Hepatic stellate cell (primary cell): ENCODE measurements at places on chromosomes 7 and 10.
A peak's percentile ranks its signal among the peaks of the same experiment; 100 is the strongest.

DNA sequence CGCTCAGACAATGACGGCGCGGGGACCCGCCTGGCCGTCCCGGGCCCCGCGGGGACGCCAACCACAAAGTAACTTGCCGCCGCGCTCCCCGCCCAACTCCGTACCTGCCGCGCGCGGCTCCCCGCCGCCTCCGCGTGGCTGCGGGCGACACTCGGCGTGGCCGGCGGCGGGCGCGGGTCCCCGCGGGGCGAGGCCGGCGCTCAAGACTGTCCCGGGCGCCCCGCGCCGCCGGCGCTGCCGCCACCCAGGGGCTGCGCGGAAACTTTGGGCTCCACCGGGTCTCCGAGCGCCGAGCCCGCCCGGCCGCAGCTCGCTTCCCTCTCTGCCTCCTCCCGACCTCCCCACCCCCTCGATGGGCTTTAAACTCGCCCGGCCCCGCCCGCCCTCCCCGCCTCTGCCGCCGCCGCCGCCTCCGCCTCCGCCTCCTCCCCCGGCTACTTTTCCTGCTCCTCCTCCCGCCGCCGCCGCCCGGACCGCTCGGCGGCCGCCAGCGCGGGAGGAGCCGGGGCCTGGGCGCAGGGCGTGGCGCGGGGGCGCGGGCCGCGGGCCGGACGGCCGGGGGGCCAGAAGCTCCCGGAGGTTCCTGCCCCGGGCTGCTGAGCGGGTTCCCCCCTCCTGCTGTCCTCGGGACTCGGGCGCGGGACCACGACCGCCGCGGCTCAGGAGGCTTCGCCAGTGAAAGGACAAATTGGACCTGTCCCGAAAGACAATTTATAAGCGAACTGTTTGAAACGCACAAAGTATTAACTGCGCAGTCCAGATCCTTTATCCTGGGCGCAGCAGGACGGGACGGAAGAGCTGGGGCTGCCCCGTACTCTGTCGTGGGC lies 10.6 kb upstream of the GRB10 start:
- DNase-seq, result peak; percentile 86

DNA sequence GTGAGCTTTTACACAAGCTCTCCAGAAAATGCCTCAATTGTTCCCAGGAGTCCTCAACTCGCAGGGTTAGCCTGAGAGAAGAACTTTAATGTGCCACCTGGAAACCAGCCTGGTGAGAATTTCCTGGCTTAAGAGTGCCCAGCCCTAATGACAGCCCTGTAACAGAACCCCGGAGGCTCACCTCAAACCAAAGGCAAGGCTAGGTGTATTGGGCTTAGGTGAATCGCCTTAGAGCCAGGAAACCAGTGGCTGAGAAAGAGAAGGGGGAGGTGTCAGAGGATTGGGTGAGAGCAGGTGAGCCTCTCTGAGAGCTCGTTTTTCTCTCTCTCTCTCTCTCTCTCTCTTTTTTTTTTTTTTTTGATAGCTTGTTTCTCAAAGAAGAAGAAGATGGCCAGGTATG lies 7.3 kb downstream of the OCM2 start:
- DNase-seq, result no peak

- DNase-seq, result no peak
These were observed 4.4 kb upstream of the CUZD1 start for GRCh38 chr10:122849900-122850605.

GRCh38 chr10:60340973-60341372 lies 48.7 kb downstream of the ANK3 start:
- DNase-seq, result no peak

- DNase-seq, result no peak
These were observed 131.6 kb downstream of the DIP2C start for GRCh38 chr10:557792-558328.

- no peak for DNase-seq
These were observed 356.3 kb downstream of the CXCL12 start for GRCh38 chr10:44028384-44029137.

DNA sequence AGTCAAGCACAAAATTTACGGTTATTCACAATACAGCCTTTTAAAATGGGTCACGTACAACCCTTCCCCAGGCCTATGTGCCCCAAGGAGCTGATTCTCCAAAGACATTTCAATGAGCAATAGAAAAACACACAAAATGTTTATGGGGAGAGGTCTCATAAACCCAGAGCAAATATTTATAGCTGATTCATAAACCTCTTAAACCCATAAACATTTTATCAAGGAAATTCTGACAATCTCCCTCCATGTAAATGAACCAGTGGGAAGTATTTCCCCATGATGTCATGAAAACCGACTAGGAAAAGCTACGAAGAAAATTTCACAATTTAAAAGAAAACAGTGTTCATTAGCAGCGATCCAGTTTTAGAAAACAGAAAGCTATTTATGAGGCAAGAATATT lies 36.0 kb downstream of the SFMBT2 start:
- DNase-seq, result no peak

DNA sequence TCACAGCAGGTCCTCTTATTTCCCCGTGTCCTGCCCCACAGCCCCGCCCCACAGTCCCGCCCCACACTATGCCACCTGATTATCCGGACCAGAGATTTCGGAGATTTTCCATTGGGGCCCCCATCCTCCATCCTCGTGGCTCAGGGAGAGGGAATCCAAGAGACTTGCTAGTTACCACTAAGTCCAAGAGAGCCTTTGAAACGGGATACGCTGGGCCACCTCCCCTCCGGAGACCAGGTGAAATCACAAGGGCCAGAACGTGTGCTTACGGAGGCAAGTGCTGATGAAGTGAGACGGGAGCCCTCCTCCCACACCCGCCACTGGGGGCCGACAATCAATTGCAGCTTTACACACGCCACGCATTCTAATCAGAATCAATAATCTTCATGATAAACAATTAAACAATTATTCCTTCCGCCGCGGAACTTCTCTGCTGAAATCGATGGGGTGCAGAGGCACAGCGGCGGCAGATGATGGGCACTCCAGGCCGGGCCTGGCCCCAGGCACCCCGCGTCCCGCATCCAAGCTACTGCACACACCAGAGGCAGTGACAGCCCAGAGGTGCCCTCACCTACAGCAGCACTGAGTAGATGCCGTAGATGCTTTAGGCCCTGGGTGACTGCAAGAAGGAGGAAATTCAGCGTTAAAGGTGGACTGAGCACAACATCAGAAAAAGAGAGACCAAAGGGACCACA lies 534.0 kb upstream of the FOXK1 start:
- no peak for DNase-seq

- DNase-seq, result no peak
These were observed 486.3 kb downstream of the POM121L12 start for GRCh38 chr7:53521638-53522184.

- no peak for DNase-seq
These were observed 258.6 kb upstream of the TCERG1L start for GRCh38 chr10:131569851-131570715.

DNA sequence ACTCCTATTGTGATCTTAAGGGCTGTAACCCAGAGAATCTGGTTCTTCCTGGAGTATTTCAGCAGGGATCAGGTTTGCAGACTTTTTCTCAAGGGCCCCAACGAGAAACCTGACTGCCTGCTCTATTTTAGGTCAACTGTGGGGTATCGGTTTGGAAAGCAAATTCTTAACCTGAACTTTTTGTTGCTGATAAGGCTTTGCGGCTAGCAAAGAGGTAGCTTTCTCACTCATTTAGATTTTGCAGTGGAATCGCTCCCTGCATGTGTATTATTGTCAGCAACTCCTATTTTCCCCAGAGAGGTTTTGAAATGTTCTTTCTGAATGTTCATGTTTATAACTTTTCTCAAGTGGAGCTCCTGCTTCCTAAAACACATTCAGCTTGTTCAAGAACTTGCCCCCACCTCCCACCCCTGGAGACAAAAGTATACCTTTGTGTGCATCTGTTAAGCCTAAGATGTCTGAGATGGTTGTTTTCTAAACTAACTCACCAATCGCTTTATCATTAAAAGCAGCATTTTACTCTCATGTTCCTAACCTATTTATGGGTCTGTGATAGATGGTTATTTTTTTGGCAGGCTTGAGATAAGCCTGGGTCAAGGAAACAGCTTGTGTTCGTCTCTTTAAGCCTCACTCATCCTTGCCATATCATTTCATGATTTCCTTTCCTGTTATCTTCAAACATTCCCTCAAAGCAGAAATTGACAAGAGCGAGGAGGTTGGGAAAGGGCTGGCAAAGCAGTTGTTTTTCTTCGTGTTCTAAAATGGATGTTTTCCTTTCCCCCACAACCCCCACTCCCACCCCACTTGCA lies 129.8 kb downstream of the BAMBI start:
- DNase-seq, result no peak

GRCh38 chr7:123633553-123633952 lies 22.1 kb upstream of the LMOD2 start:
- peak; percentile 14 for DNase-seq

DNA sequence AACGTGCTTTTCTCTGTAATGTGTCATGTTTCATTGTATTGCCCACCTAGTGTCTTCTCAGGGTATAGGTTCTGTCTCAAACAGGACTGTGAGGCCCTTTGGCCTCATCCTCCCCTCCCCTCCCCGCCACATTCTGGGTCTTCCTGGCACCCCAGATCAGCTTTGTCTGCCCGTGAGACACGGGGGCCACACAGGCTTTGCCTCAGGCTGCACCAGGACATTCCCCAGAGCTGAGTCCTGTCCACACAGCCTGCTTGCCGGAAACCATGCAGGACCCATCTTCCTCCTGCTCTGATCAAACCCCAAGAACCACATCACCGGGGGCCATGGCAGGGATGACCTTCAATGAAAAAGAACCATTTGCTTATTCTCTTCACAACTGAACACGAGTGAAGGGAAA lies 18.6 kb downstream of the MAT1A start:
- no peak for DNase-seq

DNA sequence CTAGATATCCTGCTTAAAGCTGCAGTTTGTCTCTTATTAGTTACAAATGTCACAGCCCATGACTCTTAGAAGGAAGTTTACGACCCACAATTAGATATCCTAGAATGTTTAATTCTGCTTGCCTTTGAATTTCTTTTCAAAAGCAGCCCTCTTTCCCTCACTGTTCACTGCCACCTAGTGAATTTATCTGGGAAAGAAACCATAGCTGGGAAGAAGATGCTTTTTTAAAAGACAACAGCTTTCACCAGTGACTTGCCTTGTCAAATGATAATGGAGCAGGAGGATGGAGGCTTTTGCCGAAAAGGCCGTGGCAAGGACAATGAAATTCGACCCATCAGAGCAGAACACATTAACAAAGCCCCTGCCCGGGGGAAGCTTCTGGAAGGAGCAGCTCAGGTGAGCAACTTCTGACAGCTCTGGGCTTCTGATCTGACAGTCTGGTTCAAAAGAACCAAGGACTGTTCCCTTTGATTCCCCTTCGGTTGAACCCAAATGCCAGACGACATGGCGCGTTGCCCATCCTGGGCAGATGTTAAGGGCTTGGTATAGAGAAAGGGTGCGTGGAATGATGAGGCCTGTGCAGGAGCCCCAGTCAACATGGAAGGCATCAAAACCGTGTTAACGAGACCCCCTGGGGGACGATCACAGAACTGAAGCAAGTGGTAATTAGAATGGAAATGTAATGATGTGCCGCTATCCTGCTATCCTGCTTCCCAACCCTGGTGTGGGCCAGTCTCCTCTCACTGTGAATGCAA lies 236.8 kb downstream of the FRMD4A start:
- peak; percentile 62 for DNase-seq

GRCh38 chr10:91006752-91007346 lies 86.0 kb upstream of the ANKRD1 start:
- no peak for DNase-seq

GRCh38 chr10:16993186-16993585 lies 136.4 kb downstream of the CUBN start:
- DNase-seq, result no peak

GRCh38 chr7:125636320-125636962 lies 706.8 kb upstream of the POT1 start:
- DNase-seq, result no peak

GRCh38 chr7:2033586-2034135 lies 199.1 kb downstream of the MAD1L1 start:
- DNase-seq, result no peak

- no peak for DNase-seq
These were observed 236.4 kb upstream of the GPR26 start for GRCh38 chr10:123429706-123430221.
